ENCODE measurements at places on chromosomes 4 and X.

DNA sequence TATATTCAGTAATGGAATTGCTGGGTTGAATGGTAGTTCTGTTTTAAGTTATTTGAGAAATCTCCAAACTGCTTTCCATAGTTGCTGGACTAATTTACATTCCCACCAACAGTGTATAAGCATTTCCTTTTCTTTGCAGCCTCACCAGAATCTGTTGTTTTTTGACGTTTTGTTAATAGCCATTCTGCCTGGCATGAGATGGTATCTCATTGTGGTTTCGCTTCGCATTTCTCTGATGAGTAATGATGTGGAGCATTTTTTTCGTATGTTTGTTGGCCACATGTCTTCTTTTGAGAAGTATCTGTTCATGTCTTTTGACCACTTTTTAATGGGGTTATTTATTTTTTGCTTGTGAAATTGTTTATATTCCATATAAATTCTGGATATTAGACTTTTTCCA, 13.6 kb upstream of the MAGED4B start:
- no peak for DNase-seq

- no peak for DNase-seq
Measured at GRCh38 chr4:88107406-88108107, 50.9 kb downstream of the ABCG2 start.

DNA sequence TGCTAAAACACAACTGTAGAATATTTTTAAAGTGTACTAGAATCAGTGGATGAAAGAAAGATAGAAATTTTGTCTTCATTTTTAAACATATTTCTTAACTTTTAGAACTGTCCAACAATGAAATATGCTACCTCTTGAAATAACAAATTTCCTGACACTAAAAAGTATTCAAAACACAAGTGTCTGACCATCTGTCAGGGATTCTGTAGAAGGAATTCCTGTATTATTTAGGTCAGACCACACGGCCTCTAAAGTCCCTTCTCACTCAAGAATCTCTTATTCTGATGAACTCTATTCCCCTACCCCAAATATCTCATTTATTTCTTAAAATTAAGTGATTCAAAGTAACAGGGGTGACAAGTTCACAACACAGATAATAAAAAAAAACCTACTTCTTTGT, 99.1 kb downstream of the MAML3 start:
- DNase-seq: no peak

GRCh38 chrX:2408856-2409255, 91.9 kb downstream of the DHRSX start:
- no peak for DNase-seq

DNA sequence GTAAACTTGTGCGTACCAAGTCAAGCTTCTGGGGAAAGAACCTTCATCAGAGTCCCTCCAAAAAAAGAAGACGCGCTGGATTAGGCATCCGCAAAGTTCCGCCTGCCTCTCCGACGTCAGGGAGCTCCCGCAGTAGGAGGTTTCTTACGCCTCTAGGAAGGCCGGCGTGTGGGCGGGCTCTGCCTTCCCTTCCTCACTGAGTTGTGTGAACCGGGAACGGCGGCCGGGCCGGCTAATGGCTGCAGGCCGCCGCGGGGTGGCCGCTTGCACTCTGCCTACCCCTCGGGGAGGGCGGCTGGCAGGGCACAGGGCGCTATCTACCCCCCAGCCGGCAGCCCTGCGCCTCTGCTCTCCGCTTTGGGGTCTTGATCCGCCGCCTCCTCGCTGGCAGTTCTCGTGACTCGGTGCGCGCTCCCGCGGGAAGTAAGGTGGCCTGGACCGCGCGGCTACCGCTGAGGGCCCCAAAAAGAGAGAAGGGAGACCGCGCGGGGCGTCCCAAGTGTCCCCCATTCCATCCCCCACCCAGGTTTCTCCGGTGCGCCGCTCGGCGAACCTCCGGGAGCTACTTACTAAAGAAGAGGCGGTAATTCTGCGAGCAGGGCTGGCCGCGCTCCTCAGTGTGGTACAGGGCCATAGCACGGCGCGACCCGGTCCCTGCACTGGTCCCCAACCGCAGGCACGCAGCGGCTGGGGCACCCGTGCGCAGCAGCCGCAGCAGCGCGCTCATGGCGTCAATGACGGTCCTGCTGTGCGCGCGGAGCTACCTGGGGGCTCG, at the start of gene PPA2:
Gene PPA2, minus strand, starts transcription at position 739 of the 775 bp plus-strand sequence. Its CDS starts 12 bp downstream, at position 727.
- DNase-seq: peak; percentile 60

GRCh38 chr4:106806158-106806797, 229.8 kb downstream of the DKK2 start:
- DNase-seq: no peak

- no peak for DNase-seq
Measured at GRCh38 chrX:93466383-93466782, 207.0 kb downstream of the NAP1L3 start.

DNA sequence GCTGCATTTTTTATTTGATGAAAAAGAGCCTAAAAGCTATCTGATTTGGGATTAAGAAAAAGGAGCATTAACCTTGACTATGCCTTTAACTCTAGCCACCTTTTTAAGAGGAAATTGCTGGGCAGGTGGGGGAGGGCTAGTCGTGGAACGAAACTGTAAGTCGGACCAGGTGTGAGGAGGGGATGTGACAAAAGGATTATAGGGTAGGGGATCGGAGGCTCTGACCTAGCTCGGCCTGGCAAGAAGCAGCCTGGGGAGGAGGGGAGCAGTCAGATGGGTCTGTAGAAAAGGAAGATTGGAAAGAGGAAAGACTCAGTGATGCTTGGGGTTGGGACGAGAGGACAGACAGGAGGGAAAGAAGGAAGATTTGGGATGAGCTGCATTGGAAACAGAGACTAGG, 21.1 kb upstream of the SPCS3 start:
- DNase-seq: no peak

- DNase-seq: no peak
Measured at GRCh38 chrX:11066812-11067211, 44.3 kb upstream of the HCCS start.

- DNase-seq: no peak
Measured at GRCh38 chr4:172892300-172892699, 276.3 kb upstream of the GALNT7 start.

DNA sequence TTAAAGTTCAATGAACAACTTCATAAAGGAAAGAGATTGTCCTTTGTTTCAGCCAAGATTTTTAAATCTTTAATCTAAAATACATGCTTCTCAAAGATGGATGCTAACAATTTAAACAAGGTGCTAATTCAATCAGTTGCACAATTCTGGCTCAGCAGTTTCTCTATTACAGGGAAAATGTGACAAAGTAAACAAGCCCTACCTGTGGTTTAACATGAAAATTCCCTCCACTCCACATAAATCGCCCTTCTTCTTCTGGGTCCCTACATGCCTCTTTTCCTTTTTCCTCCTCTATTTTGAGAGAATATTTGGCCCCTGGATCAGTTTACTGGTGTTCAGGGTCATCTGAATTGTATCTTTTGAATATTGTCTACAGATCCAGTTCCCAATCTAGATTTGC, 80.6 kb downstream of the FRYL start:
- DNase-seq: no peak

GRCh38 chr4:27270435-27270834, 409.8 kb downstream of the STIM2 start:
- DNase-seq: no peak

Measured in germinal center (tissue), 1 donor.